Kidney tubule cell (primary cell): ENCODE measurements at places on chromosomes 13 and 19.

- DNase-seq: no peak
Measured at GRCh38 chr19:41334793-41335192, 18.9 kb downstream of the TGFB1 start.

- no peak for DNase-seq
Measured at GRCh38 chr19:55464662-55465054, at the start of gene C19orf85. C19orf85 (minus strand) TSS chr19:55464751; CDS start chr19:55464554, 197 bp downstream.

DNA sequence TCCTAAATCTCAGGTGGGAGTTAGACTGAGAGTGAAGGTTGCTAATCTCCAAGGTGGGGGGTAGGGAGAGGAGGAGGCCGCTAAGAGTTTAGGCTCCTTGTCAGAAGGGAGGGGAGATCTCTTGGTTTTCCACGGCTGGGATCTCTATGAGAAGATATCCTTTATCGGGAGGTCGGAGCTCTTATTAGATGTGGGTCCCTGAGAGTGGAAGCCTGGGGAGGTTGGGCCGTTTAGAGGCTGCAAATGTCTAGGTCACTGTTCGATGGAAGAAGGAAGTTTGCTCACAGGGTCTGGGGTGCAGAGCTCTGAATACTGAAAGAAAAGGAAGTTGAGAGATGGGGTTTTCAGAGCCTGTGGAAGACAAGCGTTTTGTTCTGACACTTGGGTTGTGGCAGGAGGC, 3.8 kb downstream of the MYADM start:
- DNase-seq: no peak

DNA sequence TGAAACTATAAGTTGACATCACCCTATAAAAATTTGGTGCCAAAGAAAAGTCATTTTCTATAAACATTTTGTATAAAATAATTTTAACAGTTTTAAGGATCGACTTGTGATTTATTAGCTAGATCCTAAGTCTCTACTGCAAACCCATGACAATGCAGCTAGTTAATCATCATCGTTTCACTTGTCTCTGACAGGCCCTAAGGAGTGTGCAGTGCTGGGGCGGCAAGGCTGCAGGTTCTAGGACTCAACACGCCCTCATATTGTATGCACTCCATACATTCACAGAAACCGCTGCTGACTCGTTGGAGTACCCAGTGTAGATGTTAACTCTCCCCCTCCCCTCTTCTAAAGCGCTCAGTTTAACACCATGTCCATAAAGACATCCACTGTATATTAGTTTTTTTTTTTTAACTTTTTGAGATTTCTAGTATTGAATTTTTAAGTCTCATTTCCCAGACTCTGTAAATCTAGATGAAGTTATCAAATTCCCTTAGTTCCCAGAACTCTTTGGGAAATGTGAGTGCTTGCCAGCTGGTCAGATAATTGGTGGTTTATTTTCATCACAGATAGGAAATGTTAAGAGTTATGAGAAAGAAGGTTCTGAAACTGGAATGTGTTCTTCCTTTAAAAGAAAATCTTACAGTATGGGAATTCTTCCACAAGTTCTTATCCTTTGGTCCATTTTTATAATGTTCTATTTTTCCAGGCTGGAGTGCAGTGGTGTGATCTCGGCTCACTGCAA, 162.8 kb upstream of the RNF113B start:
- DNase-seq: no peak

DNA sequence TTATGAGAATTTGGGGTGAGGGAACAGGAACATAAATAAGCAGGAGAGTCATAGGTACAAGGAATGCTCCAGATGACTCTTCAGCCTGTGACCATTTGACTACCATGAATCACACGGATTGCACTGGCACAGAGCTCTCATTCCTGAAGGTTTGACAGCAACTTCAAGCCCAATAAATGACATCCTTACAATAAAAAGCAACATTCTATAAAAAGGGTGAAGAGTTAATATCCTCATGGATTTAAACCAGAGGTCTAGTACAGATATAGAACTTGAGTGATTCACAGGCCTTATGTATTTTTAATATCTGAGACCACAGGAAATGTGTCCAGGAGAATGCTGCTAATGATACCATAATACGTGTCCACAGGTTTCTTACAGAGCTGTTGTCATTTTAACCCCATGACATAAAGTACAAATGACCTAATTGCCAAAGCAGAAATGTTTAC, 158.1 kb downstream of the IRS2 start:
- DNase-seq: peak; percentile 72

DNA sequence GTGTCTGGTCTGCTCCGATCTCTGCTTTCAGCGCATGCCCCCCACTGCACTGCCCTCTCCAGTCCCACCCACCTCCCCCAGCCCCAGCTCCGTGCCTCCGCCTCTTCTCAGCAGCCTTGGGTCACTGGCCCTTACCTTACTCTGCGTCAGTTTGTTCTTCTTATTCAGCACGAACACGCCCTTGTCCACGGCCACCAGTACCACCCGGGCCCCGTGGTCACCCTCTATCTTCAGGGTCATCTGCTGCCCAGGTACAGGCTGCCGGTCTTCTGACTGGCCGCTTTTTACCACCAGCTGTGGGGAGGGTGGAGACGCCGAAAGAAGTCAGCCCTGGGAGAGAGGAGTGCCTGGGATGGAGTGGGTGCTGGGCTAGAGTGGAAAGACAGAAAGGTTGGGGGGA, 10.9 kb downstream of the C3 start:
- DNase-seq: no peak

GRCh38 chr13:74886502-74886901, 595.5 kb downstream of the TBC1D4 start:
- DNase-seq: no peak

GRCh38 chr13:108983273-108983672, 353.9 kb downstream of the MYO16 start:
- no peak for DNase-seq

GRCh38 chr13:99977912-99978798, 3.4 kb upstream of the ZIC2 start:
- no peak for DNase-seq

GRCh38 chr13:74324338-74324737, 190.1 kb upstream of the KLF12 start:
- no peak for DNase-seq
